Stimulated activated CD4-positive, alpha-beta T cell treated with anti-CD3 and anti-CD28 coated beads, TNF-alpha, amount 100 ng/mL, for 4 hours (primary cell): ENCODE measurements at places on chromosomes 3 and 15.

DNA sequence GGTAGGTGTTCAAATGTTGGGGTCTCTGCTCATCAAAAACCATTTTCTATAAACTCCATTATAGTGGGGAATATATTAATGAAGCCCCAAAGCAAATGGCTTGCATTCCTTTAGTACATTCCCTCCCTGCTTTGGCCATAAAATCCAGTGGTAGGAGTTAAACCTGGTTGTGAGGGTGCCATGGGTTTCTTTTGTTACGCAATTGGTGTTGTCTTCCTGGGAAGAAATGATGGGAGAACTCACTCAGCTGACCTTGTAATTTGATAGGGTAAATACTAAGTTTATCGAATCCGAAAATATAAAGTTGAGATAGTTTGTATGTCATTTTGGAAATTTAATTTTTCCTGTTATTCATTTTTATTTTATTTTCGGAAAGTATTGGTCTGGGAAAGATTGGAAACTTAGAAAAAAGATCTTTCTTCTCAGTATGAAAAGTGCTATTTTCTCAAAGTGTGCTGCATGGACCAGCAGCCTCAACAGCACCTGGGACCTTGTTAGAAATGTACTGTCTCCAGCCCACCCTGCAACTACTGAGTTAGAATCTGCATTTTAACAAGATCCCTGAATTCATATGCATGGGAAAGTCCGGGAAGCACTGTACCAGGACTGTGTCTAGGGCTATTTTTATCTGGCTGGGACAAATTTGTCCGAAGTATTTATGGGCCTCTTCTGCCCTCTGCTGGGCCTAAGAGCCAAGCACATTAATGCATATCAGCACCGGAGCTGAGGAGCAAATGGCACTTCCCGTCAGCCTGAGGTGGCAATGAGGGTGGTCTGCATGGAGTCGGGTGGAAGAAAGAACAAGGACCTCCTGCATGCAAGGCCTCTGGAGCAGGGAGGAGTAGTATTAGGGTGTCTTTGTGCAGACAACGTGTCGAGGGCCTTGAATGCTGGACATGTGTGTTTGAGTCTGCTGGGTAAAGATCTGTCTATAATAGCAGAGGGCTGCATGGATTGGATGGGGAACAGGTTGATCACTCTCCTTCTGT is 54.7 kb downstream of the FAM81A start:
- peak; percentile 7 for DNase-seq

DNA sequence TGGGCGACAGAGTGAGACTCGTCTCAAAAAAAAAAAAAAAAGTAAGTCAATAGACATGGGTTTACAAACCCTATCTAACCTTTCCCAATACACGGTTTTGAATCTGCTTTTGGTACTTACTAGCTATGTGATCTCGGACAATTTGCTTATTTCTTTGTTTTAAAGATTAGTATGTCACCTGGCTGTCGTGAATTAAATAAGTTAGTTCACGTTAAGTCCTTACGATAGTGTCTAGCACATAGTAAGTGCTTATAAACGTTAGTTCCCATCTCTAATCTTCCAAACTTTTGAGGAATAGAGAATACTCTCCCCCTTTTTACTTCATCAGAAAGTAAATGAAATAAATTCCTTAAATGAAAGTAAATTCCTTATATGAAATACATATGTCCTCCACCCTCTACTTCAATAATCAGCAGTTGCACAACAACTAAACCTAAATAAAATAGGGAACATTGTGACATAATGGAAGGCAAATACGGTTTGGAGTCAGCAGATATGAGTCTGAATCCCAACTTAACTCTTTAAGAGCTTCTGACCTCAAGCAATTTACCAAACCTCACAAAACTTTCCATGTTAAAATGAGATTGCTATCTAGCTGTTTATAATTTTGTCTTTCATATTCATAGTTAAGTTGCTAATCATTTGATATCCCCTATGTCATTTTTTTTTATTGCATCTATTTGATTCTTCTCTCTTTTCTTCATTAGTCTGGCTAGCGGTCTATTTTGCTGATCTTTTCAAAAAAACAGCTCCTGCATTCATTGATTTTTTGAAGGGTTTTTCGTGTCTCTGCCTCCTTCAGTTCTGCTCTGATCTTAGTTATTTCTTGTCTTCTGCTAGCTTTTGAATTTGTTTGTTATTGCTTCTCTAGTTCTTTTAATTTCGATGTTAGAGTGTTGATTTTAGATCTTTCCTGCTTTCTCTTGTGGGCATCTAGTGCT is 134.6 kb downstream of the PEAK1 start:
- no peak for DNase-seq

- DNase-seq, result no peak
These were observed 221.8 kb downstream of the CBLB start for GRCh38 chr3:105647047-105647446.

- no peak for DNase-seq
These were observed 332.3 kb downstream of the ERC2 start for GRCh38 chr3:56135941-56136340.

GRCh38 chr15:74156678-74157411 is 16.7 kb upstream of the ISLR start:
- no peak for DNase-seq

DNA sequence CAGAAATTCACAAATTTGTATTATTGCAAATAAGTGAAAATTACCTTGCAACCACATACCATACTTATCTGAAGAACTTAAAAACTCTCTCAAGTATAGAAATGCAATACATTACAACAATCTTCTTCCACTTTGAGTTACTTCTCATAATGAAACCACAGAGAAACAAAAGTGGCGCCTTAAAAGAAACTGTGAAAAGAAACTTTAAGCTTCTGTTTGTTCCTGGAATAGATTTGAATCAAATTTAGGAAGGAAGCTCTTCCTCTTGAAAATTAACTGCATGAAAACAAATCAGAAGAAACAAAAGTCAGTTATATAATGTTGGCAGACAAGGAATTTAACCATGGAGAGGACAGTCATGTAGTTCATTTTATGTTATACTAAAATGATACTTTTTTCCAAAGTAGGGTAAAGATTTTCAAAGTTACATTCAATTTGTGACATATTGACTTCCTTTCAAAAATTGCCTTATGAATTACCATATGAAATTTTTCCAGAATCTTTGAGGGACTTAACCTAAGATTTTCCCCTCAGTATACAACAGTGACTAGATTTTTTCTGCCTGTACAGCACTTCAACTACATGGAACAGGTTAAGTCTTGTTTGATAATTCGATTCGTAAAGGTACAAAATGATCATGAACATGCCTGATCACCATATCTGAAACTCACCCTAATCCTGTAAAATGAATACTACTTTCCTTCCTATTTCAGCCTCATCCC is 57.6 kb upstream of the TNFSF10 start:
- DNase-seq, result no peak

GRCh38 chr3:13053420-13053819 is 19.8 kb downstream of the IQSEC1 start:
- no peak for DNase-seq

DNA sequence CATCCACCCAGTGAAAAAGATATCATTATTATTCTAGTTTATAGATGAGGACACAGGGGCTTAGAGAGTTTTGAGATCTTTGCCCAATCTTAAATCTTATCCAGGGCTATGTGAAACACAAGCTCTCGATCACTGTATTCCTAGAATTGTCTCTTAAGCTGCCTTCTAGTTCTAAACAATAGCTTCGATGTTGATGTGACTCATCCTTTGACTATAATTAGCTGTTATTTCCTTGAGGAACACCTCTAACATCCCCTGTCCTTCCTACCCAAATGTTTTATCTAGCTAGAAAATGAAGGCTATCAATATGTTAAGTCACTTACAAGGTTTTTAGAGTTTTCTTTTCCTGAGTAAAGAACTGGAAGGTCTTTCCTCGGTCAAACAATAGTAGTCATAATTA is 83.1 kb upstream of the STAC start:
- no peak for DNase-seq

DNA sequence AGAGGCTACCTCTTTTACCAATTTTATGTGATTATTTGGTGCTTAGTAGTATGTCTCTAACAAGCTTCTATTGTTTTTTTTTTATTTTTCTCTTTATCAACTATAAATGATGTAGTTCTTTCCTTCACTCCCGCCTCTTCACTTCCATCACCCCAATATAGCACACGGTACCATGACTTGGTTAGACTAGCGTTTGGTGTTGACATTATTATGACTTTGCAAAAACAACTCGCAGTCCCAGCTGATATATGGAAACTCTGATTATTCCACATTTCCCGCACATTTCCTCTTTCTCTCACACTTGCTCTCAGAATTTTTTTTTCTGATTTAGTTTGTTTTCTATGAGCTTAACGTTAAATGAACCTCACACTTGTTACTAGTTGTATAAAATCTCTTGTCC is 162.2 kb downstream of the GREM1 start:
- no peak for DNase-seq

GRCh38 chr15:29223640-29224039 is 46.0 kb downstream of the NSMCE3 start:
- no peak for DNase-seq

DNA sequence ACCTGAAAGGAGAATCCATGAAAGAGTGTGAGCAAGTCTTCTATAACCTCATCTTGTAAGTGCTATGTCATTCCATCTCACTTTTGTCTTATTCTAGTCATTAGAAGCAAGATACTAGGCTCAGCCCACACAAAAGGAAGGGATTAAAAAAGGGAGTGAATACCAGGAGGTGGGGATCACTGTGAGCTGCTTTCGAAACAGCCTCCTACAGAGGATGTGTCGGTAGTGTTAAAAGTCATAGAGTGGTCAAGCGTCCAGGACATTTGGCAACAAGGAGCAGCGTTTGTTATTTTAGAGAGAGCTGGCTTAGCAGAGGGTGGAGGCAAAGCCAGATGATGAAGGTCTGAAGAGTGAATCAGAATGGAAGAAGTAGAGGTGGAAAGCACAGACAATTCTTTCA is 11.7 kb upstream of the ZNF148 start:
- no peak for DNase-seq

DNA sequence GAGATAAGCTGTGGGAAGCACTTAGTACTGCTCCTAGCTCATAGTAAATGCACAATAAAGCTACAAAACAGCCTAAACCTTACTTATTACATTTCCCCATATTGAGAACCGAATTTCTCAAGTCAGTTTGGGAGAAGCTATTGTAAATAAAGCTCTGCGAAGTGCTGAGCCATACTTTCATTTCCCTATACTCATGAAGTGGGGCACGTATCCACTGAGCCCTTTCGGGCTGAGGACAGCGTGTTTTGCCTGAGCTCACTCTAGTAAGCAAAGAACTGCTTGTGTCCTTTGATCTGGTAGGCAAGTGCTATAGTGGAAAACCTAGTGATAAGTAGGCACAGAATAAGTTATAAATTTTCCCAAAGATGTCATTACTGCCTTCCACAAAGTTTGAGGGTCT is 165.0 kb downstream of the RSL24D1 start:
- no peak for DNase-seq

DNA sequence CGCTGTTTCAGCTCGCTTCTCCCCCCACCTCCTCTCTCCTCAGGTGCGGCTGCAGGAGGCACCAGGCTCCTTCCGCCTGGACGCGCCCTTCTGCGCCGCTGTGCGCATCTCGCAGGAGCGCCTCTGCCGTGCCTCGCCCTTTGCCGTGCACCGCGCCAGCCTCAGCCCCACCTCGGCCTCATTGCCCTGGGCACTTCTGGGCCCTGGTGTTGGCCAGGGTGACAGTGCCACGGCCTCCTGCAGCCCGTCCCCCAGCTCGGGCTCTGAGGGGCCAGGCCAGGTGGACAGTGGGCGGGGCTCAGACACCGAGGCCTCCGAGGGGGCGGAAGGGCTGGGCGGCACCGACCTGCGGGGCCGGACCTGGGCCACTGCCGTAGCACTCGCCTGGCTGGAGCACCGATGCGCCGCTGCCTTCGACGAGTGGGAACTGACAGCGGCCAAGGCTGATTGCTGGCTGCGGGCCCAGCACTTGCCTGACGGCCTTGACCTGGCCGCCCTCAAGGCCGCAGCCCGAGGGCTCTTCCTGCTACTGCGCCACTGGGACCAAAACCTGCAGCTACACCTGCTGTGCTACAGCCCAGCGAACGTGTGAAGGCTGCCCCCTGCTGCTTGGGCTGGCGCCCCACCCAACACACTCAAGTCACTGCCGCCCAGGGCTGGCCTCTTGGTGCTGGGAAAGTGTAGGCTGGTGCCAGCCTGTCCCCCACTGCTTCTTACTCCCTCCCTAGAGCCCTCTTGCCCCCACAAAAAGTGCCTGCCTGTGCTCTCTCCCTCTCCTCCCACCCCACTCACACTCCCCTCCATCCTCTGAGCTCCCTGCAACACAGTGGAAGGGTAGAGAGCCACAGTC is 7.1 kb downstream of the ALG3 start:
- no peak for DNase-seq

DNA sequence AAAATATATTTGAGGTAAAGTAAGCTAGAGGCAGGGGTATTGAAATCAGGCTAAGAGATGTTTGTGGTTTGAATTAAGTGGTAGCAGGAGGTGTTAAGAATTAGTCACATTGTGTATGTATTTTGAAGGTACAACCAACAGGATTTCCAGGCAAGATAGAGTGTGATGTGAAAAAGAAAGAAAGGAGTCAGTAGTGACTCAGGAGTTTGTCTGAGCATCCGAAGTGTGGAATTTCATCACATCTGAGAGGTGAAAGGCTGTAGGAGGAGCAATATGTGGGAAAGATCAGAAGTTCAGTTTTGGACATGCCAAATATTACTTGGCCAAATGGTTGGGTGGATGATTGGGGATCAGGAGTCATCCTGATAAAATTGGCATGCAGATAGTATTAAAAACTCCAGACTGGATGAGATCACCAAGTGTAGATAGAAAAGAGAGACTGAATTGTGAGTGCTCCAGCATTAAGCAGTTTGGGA is 32.1 kb upstream of the EBLN2 start:
- no peak for DNase-seq

DNA sequence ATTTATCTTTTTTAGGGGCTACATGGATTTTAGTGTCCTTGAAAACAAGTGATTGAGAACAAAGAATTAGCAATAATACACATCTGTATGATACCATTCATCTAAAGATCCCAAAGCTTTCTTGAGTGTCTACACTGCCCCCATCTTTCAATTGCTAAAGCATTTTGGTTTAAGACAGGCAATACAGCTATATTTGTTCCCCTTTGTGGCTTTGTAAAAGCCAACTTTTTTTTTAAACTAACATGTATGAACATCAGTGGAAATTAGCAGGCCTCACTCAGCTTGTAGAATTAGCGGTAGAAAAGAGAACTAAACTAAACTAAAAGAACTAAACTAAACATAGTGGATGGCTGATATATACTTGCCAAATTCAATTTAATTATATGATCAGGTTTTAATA is 449.6 kb downstream of the MECOM start:
- DNase-seq, result no peak
